ENCODE measurements at places on chromosomes 1 and 21.
A peak's percentile ranks its signal among the peaks of the same experiment; 100 is the strongest.

GRCh38 chr1:3651930-3652547 lies at the start of gene TP73:
TSS of gene TP73 (plus strand) at chr1:3652516. CDS start at chr1:3682366, 29,850 bp downstream.
- DNase-seq = no peak

GRCh38 chr1:225577241-225577640 lies 75.7 kb downstream of the ENAH start:
- no peak for DNase-seq

DNA sequence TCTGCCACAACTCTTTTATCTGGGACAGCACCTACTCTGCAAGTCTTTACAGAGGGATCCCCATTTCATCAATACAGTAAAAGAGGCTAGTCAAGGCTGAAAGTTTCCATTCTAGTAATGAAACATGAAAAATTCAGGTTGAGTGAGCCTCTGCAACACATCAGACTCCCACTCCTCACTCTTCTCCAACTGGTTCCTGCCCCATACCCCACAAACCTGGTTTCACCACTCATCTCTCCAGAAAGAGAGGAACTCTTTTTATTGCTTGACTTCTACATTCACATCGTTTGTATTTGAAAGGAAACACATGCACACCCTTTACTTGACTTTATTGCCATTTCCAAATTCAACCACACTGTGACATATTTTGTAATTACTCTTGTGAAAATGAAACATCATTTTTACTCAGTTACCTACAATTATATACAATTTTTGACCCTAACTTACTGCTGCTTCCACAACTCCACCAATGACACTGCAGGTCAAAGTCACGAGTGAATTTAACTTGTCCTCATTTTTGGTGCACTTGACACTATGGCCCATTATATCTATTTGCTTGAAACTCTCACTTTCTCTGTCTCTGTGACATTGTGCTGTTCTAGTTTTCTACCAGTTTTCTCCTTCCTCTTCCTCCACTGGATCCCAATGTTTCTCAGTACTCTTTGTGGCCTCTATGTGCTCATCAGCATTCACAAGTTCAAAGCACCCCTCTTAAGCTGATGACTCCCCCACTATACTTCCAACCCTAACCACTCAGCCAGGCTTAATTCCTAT lies 8.0 kb downstream of the STX6 start:
- DNase-seq = no peak

DNA sequence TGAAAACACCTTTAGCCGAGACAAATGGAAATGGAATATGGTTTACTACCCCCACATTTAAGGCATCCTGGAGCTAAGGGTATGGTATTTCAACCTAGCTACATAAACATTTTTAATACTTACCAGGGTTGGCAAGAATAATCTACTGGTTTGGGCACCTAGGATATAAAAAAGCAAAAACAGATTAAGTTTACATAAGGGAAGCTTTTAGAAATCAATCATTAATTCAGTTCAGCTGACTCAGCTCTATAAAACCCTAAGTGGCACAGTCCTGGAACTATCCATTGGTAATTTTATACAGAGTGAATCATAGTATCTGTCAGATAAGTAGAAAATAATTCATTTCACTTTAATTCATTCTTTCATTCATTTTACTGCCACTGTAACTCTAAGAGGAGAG lies 355.2 kb downstream of the VAV3 start:
- DNase-seq = no peak

GRCh38 chr1:21100481-21100921 lies 76.2 kb downstream of the EIF4G3 start:
- no peak for DNase-seq

- DNase-seq = peak; percentile 54
Measured at GRCh38 chr1:230867903-230868735, at the start of gene C1orf198. TSS of gene C1orf198 (minus strand) at chr1:230868521. CDS start at chr1:230868512, 9 bp downstream.

DNA sequence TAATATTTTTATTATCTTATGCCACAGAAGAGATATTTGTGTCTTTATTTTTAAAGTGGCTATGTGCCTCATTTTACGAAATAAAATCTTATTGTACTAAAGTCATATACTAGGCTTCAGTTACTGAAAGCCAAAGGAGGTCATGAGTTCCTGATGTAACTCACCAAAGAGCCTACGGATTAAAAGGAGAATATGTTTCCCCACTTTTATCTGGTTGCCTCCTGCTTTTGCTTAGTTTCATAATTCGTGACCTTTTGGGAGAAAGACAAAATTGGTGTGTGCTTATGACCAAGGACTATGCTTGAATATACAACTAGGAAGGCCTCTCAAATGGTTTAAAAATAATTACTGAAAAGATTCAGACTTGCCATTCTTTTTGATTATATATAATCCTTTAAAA lies 18.2 kb upstream of the AHCTF1 start:
- no peak for DNase-seq

DNA sequence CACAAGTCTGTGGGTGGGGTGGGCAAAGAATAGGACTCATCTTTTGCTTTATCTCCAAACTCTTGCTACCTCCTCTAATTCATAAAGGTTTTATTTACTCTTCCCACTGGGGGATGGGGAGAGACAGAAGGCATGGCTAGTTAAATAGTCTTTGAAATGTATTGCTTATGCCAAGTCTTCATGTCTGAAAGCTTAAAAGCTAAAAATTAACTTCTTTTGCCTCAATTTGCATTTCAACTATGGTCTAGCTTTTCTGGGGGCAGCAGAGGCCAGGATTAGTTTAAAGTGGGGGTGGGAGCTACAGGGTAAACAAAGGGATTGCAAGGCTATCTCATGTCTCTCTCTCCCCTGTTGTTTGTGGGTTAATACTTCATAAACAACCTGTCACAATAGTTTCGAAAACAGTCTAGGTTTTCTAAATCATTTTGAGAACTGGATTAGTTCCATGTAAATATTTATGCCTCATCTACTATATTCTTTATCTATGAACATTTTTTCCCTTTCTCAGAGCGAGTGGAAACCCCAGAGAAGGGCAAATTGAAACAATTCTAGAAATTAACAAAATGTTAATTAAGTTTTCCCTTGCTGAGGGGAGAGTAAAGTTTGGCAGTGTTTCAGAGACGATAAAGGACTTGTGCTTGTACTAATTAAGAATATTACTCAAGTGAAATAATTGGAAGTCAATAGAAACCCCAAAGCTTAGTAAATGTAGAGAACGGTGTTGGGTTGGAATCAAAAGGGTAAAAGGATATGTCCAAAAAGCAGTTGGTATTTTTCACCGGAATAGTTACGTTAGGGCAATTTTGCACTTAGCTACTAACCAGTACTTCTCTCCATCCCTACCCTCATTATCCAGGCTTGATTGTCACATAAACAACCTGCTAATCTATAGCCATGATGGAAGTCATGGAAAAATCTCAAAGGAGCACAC lies 182.2 kb downstream of the GIPC2 start:
- DNase-seq = no peak

GRCh38 chr1:18407166-18408045 lies 73.3 kb upstream of the KLHDC7A start:
- DNase-seq = no peak

DNA sequence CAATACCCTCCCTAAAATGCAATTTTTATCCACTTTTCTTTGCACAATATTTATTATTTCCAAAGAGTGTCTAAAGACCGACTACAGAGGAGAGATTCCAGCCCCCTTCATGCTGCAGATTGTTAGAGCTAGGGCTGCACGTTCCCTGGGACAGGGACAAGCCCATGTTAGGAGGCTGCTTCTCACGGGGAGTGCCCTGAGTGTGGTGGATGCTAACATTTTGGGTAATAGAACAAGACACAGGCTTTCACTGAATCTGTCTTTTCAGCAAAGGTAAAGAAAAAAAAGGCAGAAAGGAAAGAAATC lies 125.4 kb downstream of the RIPK4 start:
- no peak for DNase-seq

GRCh38 chr1:41661428-41662060 lies 177.1 kb upstream of the EDN2 start:
- DNase-seq = no peak

GRCh38 chr1:2135441-2135841 lies 59.1 kb downstream of the FAAP20 start:
- no peak for DNase-seq

DNA sequence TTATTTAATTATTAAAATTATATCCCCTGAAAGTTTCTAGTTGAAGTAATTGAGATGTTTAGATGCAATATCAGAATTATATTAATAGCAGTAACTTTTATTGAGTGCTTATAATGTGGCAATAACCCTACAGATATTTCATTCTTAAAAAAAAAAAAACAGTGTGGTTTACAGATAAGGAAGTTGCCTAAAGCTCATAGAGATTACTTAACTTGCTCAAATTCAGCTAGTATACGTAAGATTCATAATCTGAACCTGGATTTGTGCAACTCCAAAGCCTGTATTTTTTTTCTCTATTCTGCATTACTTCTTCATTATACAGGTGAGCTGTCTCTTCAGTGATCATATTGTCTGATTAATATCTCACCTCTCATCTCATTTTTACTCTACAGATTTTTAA lies 156.0 kb upstream of the PTBP2 start:
- no peak for DNase-seq

GRCh38 chr1:11566042-11566850 lies 87.3 kb downstream of the DISP3 start:
- DNase-seq = no peak

DNA sequence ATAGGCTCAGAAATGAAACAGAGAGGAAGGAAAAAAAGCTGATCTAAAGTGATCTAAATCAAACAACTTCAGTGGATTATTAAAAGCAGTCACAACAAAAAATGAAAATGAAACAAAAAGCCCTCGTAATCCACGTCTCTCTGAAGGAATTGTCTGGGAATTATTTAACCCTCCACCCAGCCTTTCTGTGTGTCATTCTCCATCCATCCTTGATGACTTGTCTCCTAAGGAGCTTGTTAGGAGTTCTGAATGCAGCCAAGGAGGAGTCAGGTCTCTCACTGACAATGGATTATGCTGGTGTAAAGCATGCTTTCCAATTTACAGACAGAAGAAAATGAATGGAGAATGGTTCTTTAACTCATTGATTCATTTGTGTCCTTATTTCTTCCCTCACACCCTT lies 359.3 kb upstream of the RUNX1 start:
- DNase-seq = no peak

- DNase-seq = no peak
Measured at GRCh38 chr1:75100481-75101092, 33.6 kb upstream of the LHX8 start.

DNA sequence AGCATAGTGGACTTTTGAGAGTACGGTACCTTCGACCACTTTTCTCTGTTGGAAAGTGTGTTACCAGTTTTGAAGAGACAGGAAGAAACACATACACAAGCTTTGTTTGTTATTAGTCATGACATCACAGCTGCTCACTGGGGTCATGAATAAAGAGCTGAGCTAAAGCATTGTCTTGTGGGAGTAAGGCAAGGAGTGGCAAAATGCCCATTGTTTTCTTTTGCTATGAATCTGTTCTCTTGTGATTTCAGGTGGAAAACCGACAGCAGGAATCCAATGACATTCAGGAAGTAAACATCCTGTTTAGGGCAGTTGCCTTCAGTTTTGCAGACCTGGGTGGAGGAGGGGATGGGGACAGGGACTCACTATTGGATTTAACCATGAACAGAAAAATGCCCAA lies 66.2 kb downstream of the RGL1 start:
- DNase-seq = no peak

DNA sequence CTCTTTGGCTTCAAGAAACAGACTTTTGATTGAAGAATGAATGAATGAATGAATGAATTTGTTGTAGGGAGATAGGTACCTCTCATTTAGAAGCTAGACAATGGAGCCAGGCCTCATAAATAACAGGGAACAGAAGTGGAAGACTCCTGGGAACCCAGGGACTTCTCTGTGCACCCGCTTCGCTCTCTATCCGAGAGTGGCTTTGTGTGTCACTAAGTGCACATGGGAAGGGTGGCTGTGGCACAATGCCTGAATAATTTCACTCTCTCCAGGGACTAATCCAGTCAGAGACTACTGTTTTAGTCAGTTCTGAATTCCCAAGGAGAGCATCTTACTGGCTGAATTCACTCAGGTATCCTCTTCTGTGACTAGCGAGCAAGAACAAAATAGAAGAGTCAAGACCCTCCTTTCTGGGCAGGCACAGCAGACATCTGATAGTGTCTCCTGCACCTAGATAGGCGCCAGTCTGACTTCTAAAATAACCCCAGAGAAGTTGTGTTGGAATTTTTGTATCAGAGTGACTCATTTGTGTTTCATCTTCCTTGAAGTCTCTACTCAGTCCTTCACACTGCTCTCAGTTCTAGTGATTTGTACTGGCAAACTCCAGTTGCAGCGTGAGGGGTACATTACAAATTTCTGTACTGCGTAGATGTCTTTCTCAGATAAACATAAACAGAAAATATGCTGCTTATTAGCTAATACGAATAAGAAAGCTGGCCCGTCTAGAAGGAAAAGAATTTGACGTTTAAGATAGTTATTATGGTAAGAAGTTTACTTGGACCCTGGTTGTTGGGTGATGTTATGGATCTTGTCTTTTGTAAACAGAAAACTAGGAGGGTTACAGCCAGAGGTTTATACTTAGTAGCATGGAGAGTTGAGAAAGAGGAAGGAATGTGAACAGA lies 34.0 kb downstream of the BACH1 start:
- DNase-seq = no peak

GRCh38 chr1:235843461-235843961 lies 23.2 kb downstream of the LYST start:
- DNase-seq = no peak

- no peak for DNase-seq
Measured at GRCh38 chr1:27116697-27117096, 38.2 kb downstream of the SLC9A1 start.

DNA sequence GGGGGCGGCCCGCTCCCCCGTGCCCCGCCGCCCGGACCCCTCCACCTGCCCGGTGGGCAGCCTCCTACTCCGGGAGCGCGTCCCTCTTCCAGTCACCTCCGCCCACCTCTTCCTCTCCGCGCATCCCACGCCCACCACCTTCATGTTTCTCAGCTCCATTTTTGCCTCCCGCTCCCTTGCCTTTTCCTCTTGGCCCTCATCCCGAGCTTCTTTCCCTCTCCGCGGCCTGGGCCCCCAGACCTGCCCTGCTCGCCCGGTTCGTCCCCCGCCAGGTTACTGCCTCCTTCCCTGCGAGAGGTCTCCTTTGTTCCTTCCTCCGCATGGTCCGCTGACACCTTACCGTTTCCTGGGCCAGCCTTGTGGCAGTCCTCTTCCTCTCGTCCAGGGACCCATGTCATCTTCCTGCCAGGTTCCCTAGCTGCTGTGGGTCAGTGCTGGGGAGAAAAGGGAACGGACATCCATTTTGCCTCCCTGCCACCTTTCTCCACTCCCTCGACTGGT lies 563 bp downstream of the QSOX1 start:
- DNase-seq = no peak

GRCh38 chr1:22279735-22280134 lies 136.8 kb upstream of the WNT4 start:
- no peak for DNase-seq

DNA sequence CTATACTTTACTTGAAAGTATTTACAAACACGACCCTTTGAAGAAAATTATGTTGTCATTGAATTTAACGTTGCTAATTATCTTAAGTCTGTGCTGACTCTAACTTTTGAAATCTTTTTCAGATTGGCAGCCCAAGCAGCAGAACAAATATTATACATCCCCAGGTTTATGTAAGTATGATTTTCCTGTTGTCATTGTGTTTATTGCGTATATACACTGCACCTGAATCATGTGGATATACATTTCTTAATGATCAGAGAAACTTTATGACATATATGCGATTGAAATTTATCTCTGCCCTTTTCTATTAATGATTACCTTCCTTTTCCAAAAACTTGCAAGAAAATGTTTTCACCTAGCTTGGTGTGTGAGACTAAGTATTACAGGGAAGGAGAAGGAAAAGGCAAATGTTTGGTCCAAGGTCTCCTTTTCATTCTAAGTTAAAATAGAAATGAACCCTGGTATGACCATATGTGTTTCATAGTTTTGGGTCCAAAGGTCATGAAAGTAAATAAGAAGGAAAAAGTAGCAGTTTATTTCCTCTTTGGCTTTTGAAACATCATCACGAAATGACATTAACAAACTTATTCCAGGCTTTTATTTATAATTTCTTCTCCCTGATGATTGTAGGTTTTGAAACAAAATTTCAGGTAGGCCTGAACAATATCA lies 116.8 kb downstream of the VPS13D start:
- no peak for DNase-seq
